Activated naive CD8-positive, alpha-beta T cell treated with anti-CD3 and anti-CD28 coated beads for 36 hours (primary cell): ENCODE measurements at places on chromosomes 4 and X. TPM values are rescaled to one million over a fixed set of nuclear protein-coding genes. Genes with fewer than 3 reads are reported as not detected.

MCF2 gene
- 0.32 TPM for total RNA-seq

NDST3 gene
- total RNA-seq = not detected

DNA sequence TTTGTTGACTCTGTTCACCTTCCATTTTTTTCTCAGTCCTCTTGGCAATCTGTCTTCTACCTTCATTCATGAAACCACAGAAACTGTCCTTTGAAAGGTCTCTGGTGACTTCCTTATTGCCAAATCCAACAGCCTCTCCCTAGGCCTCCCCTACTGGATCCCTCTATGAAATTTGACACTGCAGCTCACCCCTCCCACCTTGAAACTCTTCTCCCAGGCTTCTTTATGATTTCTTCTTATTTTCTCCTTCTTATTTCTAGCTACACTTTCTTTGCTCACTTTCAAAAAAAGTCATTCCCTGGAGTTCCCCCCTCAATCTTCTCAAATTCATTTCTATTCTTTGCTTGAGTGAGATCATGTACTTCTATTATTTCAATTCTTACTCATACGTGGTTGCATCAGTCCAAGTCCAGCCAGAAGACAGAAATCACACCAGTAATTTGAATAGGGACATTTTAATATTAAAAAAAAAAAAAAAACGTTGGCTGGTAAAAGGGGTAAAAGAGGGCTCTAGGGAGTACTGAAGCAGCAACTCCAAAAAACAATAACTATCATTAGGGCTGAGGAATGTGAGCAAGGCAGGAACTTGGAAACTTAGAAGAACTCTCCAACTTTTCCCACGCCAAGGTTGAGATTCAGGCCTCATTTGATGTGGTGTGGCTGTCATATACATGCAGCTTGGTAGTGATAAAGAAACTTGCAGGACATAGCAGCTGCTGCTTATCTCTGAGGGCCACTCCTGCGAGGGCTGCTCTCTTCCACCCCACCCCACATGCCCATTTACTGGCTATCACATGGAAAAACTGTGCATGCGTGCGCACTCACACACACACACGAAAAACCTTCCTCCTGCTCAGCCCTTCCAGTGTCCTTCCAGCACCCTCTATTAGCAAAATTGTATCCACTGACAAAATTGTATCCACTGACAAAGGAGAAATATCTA lies 169.8 kb upstream of the GALNT7 start:
- H3K27me3 ChIP-seq = peaks cover 8% of the 10 kb centered on the region
- no peak overlapping the region for H3K4me3 ChIP-seq
- H3K36me3 ChIP-seq = no peaks in the 10 kb centered on the region
- H3K27ac ChIP-seq = no peak overlapping the region
- H3K4me1 ChIP-seq = no peaks in the 10 kb centered on the region
- no peak for DNase-seq

GRCh38 chr4:148007314-148007760 lies 275.4 kb downstream of the ARHGAP10 start:
- no peaks in the 10 kb centered on the region for H3K27me3 ChIP-seq
- peaks cover 5% of the 10 kb centered on the region for H3K36me3 ChIP-seq
- H3K4me1 ChIP-seq = peaks cover 2% of the 10 kb centered on the region
- H3K27ac ChIP-seq = no peak overlapping the region

DNA sequence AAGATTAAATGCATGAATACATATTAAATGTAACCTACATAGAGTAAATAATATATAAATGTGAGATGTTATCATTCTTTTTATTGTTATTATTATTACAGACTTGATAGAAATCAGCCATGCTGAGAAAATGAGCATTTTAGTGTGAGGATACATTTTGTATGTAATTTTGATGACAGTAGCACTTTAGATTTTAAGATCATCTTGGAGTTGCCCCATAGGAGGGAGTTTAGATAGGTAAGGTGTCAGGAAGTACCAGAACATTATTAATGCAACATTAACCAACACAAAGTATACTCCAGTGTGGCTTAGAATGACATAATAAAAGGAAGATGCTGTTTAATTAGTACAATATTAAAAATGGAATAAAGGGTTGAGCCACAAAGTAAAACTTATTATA lies 8.4 kb downstream of the TMPRSS11A start:
- H3K4me1 ChIP-seq = no peaks in the 10 kb centered on the region
- DNase-seq = no peak
- H3K4me3 ChIP-seq = no peak overlapping the region

GRCh38 chr4:76197971-76198410 lies 15.6 kb downstream of the SCARB2 start:
- H3K4me1 ChIP-seq = peaks cover 37% of the 10 kb centered on the region
- peak overlapping the region; percentile 22 for H3K27ac ChIP-seq
- DNase-seq = peak; percentile 31
- H3K36me3 ChIP-seq = peaks cover 16% of the 10 kb centered on the region
- no peak overlapping the region for H3K4me3 ChIP-seq

GRCh38 chr4:53591372-53591892 lies at the start of gene LNX1:
TSS of gene LNX1 (minus strand) at chr4:53591486. CDS start at chr4:53574002, 17,484 bp downstream.
- H3K27ac ChIP-seq = no peak within 1 kb of the TSS
- H3K36me3 ChIP-seq = no peaks in the 10 kb centered on the region
- peaks cover 53% of the 10 kb centered on the region for H3K27me3 ChIP-seq
- DNase-seq = no peak
- H3K4me1 ChIP-seq = peaks cover 9% of the 10 kb centered on the region

GRCh38 chr4:6781561-6781960 lies 966 bp upstream of the KIAA0232 start:
- peaks cover 74% of the 10 kb centered on the region for H3K4me1 ChIP-seq
- peak overlapping the region; percentile 53 for H3K4me3 ChIP-seq
- no peaks in the 10 kb centered on the region for H3K27me3 ChIP-seq
- H3K36me3 ChIP-seq = peaks cover 6% of the 10 kb centered on the region
- peak overlapping the region; percentile 73 for H3K27ac ChIP-seq

DNA sequence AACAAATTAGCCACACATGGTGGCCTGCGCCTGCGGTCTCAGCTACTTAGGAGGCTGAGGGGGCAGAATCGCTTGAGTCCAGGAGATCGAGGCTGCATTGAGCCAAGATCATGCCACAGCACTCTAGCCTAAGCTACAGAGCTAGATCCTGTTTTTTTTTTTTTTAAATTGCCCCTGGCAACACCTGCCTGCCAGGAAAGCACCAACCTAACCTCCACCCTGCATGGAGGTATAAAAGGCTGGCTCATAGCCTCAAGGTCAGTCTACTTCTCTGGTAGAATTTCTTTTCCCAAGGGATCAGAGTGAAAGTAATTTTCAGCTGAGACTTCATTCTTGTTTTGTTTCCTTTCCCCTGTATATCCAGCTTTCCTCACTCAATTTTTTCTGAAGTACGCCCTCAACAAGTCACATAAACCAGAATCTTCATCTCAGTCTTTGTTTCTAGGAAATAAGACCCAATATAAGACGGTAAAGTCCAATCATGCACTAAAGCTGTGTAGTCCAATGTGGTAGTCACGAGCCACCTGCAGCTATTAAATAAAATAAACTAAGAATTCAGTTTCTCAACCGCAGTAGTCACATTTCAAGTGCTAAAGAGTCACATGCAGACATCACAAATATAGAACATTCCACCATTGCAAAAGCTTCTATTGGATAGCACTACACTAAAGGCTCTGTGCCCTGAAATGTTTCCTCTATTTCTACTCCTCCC lies 113.3 kb downstream of the HPGD start:
- H3K4me3 ChIP-seq = no peak overlapping the region
- H3K27ac ChIP-seq = no peak overlapping the region
- no peaks in the 10 kb centered on the region for H3K36me3 ChIP-seq
- no peaks in the 10 kb centered on the region for H3K4me1 ChIP-seq
- DNase-seq = no peak

DNA sequence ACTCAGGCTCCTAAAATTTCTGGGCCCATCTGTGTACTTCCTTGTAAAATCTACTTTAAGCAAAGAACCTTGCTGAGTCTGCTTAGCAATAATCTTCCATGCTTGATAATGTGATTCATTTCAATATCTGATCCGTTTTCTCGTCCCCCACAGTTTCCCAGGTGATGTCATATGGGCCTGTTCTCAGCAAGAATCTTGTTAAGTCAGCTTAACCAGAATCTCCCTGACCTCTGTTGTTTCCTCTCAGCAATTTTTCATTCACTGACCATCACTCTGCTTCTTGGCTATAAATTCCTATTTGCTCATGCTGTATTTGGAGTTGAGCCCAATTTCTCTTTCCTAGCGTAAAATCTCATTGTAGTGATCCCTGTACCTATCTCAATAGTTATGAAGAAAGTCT lies 13.9 kb downstream of the CSN2 start:
- no peak for DNase-seq
- H3K27ac ChIP-seq = no peak overlapping the region
- no peaks in the 10 kb centered on the region for H3K4me1 ChIP-seq
- no peak overlapping the region for H3K4me3 ChIP-seq
- H3K36me3 ChIP-seq = no peaks in the 10 kb centered on the region

GRCh38 chr4:39658756-39659155 lies 20.1 kb upstream of the SMIM14 start:
- H3K27me3 ChIP-seq = no peaks in the 10 kb centered on the region
- no peaks in the 10 kb centered on the region for H3K36me3 ChIP-seq
- no peak for DNase-seq
- no peak overlapping the region for H3K27ac ChIP-seq
- no peak overlapping the region for H3K4me3 ChIP-seq

GRCh38 chr4:162461952-162462351 lies 298.2 kb upstream of the FSTL5 start:
- H3K36me3 ChIP-seq = no peaks in the 10 kb centered on the region
- no peak for DNase-seq
- no peaks in the 10 kb centered on the region for H3K4me1 ChIP-seq
- H3K27me3 ChIP-seq = no peaks in the 10 kb centered on the region

GRCh38 chr4:97238956-97239666 lies 904.2 kb downstream of the STPG2 start:
- no peaks in the 10 kb centered on the region for H3K27me3 ChIP-seq
- H3K27ac ChIP-seq = no peak overlapping the region
- H3K4me3 ChIP-seq = no peak overlapping the region
- no peaks in the 10 kb centered on the region for H3K36me3 ChIP-seq

DNA sequence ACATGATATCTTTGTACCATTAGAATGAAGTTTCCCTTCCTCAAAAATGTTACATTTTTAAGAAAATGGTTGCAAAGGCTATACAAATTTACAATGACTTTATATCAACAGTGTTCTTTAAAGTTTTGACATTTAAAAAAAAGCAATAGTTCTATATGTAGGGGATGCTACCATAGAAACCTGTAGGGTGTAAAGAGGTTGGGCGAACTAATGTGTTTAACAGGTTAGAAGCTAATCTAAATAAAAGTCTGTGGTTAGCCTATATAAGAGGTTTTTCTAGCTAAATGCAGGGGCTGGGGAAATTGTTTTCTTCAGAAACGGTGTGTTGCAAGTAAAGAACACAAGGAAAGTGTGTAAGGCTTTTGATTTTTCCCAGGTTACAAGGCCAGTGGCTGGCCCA lies 73.3 kb downstream of the GBA3 start:
- H3K4me1 ChIP-seq = peaks cover 5% of the 10 kb centered on the region
- H3K4me3 ChIP-seq = no peak overlapping the region
- H3K27me3 ChIP-seq = peaks cover 8% of the 10 kb centered on the region
- no peak overlapping the region for H3K27ac ChIP-seq
